Stimulated activated CD8-positive, alpha-beta memory T cell treated with anti-CD3 and anti-CD28 coated beads, Interleukin-7, amount 100 ng/mL, for 1 hour (primary cell): ENCODE measurements at places on chromosomes 13 and 19.

DNA sequence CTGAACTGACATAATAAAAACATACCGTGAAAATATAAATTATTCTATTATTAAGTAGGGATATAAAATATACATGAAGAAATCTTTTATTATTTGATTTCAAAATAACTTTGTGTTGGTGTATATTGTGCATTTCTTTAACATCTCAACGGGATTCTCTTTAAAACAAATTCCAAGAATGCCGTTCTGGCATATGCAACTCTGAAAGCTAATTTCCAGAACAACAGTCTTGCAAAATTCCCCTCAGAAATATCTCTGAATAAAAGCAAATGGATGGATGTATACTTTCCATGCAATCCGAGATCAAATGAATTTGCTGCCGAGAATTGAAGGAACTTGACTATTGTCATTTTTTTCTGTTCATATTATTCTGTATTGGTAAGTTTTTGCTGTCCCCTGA, 1579.8 kb downstream of the PCDH9 start:
- no peak for DNase-seq

GRCh38 chr13:20512042-20512683, 13.5 kb downstream of the CRYL1 start:
- no peak for DNase-seq

DNA sequence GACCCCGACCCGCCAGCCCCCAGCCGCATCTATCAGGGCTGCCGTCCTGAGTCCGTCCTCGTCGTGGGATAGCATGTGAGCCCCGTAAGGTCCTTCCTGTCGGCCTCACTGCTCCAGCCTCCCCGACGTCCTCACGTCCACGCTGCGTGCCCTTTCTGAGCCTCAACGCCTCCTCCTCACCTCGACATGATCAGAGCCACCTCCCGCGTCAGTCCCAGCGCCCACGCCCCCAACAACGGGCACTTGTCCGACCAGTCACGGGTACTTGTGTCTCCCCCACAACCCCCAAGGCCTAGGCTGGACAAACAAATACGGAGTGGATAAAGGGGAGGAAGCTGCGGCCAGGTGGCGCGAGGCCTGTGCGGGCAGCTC, 665 bp downstream of the ZNF497 start:
- no peak for DNase-seq

DNA sequence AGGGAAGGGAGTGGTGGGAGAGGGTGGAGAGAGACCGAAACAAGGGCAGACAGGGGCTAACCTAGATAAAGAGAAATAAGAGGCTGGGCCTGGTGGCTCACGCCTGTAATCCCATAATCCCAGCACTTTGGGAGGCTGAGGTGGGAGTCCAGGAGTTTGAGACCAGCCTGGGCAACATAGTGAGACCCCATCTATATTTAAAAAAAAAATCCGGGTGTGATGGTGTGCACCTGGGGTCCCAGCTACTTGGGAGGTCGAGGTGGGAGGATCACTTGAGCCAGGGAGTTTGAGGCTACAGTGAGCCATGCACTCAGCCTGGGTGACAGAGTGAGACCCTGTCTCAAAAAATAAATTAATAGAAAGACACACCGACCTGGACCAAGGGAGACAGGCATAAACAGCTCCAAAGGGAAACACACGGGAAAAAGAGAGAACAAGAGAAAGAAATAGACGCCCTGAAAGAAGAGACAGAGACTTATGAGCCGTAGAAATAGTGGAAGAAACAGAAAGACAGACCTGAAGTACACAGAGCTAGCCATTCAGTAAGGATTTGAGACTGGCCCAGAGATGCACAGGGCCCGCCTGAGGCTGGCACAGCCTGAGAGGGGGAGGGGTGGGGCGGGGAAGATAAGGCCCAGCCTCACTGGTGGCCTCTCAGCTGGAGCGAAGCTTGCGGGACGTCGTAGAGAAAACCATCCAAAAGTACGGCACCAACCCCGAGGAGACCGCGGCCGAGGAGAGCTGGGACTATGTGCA, 2.2 kb downstream of the CD37 start:
- DNase-seq: no peak

DNA sequence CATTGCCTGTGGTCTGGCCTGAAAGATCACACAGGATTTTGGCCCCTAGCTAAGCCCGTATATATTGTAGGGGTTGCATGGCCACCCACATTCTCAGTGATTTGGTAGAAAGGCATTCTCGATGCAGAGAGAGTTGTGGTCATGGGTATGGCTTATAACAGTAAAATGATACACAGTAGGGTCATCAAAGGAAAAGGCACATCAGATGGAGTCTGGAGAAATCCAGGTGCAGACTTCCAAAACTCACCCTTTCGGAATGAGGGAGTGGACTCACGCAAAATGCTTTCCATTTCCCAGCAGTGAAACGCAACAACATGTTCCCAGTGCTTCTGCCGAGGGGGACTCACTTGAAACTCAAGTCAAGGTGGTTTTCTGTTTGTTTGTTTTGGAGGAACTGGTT, 802.5 kb upstream of the SLITRK1 start:
- no peak for DNase-seq

GRCh38 chr13:35716186-35716585, 239.7 kb upstream of the MAB21L1 start:
- DNase-seq: no peak

DNA sequence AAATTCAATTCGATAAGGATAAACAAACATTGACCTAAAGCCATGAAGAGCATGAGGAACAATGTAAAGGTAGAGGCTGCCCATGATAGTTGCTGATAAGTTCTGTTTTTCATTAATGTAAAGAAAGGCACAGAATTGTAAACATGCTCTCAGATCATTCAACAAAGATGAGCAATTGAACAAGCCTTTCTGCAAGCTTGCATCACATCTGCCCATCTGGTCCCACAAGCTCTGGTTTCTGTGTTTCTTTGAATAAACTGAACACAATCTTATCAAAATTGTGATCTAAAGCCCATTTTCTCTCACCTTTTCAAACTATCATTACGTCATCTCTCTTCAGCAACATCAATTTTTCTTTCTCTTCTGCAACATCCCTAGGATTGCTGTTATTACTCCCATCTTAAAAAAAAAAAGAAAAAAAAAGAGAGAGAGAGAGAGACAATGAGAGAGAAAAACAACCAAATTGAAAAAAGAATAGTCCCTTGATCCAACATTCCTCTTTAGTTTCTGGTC, 487.2 kb upstream of the GPC6 start:
- no peak for DNase-seq

GRCh38 chr13:98293570-98294142, 116.6 kb upstream of the RNF113B start:
- DNase-seq: no peak

DNA sequence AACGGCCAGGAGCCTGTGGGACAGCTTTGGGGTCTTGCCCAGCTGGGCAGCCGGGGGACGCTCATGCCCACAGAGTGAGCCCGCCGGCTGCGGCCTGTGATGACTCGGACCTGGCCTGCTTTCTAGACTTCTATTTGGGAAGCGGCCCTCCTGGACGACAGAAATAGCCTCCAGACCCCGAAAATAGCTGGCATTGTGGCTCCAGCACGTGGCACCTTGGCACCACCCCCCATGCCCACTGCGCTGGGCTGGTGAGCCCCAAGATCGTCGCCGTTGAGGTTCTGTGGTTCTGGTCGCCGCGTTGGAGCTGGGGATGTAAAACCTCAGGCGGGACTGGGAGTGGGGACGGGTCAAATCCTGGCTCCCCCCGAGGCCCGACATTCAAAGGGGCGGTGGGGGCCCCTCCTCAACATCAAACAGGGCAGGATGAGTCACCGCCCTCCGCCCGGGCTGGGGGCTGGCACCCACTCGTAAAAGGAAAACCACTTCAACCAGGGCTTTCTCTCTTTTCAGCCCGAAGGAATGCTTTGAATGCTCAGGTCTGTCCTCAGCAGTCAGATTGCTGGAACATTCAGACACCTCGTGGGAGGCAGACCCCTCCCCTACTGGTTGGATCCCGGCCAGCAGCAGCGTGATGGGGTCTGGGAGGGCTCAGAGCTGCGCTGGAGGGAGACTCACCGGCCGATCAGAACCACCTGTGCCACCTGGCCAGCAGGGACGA, 42.1 kb downstream of the GADD45B start:
- DNase-seq: no peak

DNA sequence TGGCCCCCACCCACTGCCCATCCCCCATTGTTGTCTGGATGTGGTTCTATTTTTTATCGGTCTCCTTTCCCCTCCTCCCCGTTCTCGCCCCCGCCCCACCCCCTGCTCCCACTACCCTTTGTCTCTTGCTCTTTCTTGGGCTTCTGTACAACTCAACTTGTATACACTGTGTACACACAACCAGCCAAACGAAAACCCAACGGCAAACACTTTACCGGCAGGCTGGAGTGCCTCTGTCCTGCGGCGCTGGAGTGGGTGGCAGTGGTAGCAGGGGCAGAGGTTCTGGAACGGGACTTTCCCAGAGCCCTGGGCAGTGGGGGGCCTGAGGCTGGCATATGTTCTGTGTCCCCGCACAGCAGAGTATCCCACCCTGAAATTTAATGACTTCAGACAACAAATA, 13.7 kb downstream of the RRAS start:
- DNase-seq: no peak

DNA sequence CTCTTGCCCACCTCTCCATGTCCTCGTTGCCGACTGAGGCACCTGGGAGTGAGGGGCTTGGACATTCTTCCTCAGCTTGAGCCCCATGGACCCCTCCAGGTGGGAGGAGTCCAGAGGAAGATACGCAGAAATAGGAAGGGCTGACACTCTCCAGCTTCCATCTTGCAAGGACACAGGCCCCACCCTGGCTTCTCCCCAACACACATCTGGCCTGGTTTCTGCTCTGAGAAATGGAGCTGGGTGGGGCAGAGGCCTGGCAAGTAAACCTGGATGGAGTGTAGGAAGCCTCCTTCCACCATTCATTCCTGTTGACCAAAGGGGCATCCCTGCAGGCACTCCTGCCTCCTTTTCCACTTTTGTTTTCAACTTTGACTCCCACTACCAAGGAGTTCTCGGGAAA, 50.5 kb downstream of the NFIX start:
- no peak for DNase-seq

DNA sequence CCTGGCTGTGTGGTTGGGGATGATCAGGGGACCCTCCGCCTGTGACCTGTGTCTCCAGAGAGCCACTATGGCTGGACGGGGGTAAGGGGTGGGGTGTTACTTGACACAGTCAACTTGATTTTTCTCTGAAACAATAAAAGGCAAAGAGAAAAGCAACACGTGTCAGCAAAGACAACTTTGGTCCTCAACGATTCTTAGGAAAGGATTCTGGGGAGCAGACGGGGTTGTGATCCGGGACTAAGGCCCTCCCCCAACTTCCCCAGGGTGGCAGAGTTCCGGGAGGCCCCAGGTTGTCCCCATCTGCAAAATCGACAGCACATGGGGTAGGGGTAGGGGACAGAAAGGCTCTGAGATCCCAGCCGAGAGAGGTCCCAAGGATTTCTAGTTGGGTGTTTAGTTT, 46.2 kb downstream of the COLGALT1 start:
- DNase-seq: no peak

- DNase-seq: no peak
Measured at GRCh38 chr19:49713236-49713845, 22.4 kb downstream of the CPT1C start.

DNA sequence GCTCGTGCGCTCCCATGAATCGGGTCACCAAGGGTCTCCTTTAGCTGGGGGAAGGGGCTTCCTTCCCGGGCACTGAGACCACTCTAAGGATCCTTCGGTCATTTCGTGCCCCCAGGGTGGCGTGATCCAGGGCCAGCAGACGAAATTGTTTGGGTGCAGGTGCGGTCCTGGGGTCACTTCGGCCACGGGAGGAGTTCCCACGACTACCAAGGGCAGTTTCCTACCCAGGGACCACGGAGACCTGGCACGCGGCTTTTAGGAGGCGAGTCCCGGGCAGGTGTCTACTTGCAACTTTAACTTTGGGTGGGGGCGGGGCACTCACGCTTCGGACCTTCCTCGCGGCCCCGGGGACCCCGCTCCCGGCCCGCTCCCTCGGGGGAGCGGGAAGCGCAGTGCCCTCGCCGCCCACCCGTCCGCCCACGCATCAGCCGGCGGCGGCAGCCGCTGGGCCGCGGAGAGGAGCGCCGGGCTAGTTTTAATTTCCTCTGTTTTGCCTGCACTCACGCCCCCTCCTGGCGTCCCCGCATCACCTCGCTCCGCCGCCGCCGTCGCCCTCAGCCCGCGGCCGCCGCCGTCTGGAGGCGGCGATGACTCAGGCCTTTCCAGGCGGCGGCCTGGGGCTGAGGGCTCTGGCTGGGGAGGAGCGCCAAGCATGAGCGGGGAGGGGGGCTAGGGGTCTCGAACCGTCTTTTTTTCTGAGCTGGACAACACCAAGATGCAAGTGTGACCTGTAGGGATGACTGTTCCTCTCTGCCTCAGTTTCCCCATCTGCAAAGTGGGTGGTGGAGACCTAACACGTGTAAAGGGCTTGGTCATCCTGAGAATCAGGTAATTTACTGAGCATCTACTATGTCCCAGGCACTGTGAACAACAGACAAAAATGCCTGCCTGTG, 21.8 kb downstream of the OLFM2 start:
- peak; percentile 67 for DNase-seq

- DNase-seq: no peak
Measured at GRCh38 chr13:89066868-89067466, 1395.8 kb downstream of the SLITRK5 start.

DNA sequence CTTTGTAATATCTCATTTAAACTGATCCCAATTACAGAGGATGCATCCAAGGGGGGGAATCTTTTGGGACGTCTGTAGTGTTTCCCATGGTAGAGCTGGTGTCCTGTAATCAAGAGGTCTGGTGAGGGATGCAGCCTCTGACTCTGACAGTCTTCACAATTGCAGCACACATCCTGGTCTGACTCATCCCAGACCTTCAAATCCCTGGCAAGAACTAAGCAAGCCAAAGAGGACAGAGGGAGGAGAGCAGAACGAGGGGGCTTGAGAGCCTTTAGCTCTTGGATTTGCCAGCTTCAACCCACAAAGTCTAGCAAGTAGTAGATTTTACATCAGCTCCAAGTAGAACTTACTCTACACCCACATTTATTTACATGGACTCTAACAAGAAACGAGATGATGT, 17.3 kb upstream of the FCGBP start:
- DNase-seq: no peak

DNA sequence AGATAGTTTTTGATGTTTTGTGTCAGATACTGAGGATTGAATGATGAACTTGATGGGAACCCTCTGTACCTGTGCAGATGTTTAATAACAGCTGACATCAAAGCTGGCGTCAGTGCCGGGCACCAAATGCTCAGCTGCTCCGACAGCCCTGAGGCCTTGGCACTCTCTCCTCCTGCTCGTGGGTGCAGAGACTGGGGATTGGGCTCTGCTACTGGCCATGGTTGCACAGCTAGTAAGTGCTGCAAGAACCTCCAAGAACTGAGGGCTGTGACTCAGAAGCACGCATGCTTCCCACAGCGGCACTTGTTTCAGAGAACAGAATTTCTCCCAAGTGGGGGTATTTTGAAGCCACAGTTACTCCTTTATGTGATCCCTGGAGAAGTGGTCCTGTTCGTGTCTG, 5.9 kb downstream of the LAMP1 start:
- no peak for DNase-seq

GRCh38 chr13:79995334-79995733, 345.6 kb downstream of the SPRY2 start:
- DNase-seq: no peak

GRCh38 chr13:52706081-52706480, 33.5 kb downstream of the CNMD start:
- no peak for DNase-seq

- DNase-seq: no peak
Measured at GRCh38 chr13:23579896-23580683, 9.9 kb downstream of the TNFRSF19 start.

- no peak for DNase-seq
Measured at GRCh38 chr13:32430018-32430747, 2.3 kb upstream of the N4BP2L1 start.

GRCh38 chr13:111161601-111162600, 46.8 kb downstream of the ARHGEF7 start:
- DNase-seq: no peak
